ENCODE measurements at places on chromosomes 1 and 21.

DNA sequence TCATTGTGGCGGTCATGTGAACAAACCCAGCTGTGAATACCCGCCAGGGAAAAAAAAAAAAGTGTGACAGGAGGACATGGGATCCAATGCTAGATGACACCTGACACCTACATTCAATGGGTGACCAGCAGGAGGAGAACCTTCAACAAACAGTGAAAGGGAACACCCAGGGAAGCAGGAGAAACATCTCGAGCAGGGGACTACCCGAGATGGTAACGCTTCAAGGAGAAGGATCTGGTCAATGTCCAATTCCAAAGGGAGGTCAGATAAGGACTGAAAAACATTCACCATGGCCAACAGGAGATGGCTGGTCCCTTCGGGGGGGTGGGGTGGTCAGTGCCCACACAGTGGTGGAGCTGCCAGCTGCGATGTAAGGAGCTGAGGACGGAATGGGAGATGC, 46.3 kb downstream of the PTPN14 start:
- no peak for DNase-seq

GRCh38 chr1:93750955-93751354, 69.3 kb upstream of the BCAR3 start:
- DNase-seq = no peak

GRCh38 chr1:244394826-244395765, 56.6 kb downstream of the ADSS2 start:
- DNase-seq = no peak

GRCh38 chr1:36088265-36088576, 471 bp upstream of the ADPRS start:
- no peak for DNase-seq

DNA sequence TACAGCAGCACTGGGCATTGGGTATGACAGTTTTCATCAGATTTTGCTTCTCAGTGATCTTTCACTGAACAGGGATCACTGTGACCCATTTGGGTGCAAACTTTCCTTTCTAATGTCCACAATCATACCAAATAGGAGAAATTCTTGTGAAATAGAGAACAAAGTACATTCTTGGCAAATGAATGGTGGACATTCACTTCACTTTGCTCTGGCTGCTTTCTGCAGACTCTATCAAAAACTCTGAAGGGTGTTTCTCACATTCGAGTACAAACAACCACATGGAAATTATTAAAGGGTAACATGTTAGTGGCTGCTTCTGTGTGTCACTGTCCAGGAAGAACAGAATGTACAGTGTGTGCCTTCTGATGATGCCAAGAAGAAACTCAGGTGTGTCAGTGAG, 61.9 kb upstream of the ADAM30 start:
- DNase-seq = no peak

DNA sequence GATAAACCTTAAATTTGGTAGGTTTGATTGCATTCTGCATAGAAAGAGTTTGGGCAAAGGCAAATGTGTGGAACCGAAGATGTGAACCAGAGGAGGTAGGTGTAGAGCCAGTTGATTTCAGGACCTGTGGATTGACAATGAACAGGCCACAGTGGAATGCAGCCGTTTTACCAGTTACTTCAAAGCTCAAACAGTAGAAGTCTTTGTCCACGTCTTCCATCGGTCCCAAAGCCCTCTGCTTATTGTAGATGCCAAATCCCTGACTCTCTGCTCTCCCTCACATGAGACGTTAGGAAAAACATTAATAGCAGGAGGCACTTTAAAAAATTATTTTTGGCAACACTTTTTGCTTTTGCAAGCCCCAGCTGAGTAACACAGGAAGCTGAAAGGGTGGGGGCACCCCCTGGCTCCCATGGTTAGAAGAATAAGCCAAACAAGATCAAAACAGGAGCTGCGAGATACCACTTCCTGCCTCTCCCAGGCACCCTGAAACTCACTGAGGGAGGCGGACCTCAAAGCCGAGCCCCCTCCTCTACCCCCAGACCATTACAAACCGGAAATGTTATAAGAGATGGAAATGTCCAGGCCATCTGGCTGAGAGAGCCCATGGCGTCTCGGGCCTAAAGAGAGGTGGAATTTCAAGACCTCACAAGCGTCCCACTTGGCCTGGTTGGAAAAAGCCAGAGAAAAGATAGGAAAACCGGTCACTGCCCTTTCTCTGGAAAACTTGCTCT, 13.5 kb downstream of the TRAF3IP3 start:
- DNase-seq = no peak

GRCh38 chr1:227898502-227899140, 49.1 kb downstream of the WNT9A start:
- no peak for DNase-seq

- no peak for DNase-seq
Observed at GRCh38 chr1:192824511-192824910, 15.7 kb downstream of the RGS2 start.

- no peak for DNase-seq
Observed at GRCh38 chr1:57072401-57073110, 106.7 kb upstream of the C8B start.

DNA sequence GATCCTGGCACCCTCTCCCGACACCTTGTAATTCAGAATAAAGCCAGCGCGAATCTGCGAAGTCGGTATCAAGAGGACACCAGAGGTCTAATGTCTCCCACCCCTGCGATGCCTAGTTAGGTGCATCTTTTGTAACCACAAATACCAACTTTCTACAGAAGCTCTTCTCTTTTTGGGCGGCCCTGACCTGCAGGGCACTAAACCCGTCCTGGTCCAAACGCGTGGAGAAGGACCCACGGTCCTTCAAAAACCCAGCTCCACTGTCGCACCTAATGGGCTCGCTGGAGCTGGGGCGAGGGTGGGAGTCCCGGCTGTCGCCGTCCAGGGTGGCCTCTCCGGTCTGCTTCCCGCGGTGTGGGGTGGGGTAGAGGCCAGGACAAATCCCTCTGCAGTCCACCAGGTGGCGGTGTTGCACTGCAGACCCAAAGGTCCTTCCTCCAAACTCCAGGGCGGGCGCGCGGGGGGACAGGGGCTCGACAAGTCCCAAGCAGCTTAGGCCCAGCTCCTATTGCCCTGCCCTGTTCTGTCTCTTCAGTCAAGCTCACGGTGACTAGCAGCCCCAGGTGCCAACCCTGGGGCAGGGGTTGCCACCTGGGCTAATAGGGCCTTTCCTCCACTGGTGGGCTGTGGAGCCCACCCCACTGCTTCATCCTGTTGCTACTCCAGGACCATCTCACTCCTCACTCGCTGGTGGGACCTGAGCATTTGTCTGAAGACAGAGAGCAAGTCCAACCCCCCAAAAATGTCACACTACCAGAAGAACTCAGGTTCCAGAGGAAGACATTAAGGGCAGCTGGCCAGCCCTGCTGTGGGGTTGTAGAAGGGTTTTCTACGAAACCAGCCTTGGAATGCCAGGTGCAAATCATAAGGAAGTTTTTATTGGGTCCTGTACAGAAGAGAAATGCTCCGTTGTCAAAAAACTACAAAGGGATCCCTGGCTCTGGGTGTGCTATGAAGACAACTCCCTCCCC, 2.8 kb downstream of the HES3 start:
- DNase-seq = peak; percentile 43

GRCh38 chr1:109979489-109980091, 5.0 kb upstream of the AHCYL1 start:
- peak; percentile 77 for DNase-seq

GRCh38 chr1:88145752-88146151, 538.3 kb upstream of the PKN2 start:
- peak; percentile 92 for DNase-seq

DNA sequence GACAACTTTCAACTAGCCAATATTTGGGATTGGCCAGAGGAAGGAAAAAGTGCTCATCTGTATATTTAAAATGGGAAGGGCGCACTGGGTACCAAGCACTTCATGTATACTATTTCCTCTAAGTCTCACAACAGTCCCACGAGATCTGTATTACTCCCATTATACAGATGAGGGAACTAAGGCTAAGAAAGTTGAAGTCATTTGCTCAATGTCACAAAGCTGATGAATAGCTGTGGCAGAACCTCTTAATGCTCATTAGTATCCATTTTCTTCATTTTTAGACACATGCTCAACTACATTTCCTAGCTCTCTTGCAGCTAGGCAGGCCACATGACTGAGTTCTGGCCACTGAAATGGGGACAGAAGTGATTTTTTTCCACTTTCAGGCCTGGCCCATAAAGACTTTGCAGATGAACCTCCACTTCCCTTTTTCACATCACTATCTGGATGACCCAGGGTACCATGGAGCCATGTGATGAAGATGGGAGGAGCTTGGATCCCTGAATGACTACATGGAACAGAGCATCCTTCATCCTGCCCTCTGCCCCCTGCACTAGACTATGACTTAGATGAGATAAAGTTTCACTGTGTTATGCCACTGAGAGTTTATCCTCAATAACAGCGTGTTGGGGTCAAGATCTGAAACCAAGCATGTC, 31.8 kb downstream of the ATF3 start:
- DNase-seq = no peak

DNA sequence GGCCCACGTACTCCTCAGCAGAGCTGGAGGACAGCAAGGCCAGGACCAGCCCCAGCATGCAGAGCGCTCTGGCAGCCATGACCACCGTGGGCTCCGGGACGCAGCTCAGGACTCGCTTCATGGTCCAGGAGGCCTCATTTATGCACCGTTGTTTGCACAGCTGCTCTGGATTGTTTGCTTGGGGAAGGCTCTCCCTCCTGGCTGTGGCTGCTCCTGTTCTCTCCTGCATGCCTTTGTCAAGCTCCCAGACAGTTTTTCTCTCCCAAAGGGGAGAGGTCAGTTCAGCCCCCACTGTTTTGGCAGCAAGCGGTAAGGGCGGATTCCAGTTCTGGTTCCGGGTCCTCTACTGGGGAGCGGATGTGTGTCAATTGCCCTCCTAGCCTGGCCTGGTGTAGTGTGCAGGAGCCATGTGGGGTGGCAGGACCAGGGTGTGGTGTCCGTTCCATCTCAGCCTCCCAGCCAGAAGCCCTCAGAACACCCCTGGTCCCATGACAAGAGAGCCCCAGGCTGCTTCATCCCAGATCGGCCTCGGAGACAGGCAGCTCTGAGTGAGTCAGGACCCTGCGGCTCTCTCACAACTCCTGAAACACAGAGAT, at the start of gene TFF3:
Gene TFF3, minus strand, starts transcription at position 114 of the 596 bp plus-strand sequence. Its CDS starts 35 bp downstream, at position 79.
- peak; percentile 14 for DNase-seq

DNA sequence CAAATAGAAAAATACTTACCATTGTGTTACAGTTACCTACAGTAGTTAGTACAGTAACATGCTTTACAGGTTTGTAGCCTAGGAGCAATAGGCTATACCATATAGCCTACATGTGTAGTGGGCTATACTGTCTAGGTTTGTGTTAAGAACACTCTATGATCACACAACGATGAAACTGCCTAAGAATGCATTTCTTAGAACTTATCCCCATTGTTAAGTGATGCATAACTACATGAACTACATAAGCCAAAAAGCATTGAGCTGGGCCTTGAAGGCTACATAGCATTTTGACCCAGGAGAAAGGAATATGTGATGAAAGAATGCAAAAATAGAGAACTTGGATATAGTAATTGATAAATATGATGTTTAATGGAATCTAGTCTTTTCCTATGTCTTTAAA, 46.4 kb upstream of the JUN start:
- no peak for DNase-seq

DNA sequence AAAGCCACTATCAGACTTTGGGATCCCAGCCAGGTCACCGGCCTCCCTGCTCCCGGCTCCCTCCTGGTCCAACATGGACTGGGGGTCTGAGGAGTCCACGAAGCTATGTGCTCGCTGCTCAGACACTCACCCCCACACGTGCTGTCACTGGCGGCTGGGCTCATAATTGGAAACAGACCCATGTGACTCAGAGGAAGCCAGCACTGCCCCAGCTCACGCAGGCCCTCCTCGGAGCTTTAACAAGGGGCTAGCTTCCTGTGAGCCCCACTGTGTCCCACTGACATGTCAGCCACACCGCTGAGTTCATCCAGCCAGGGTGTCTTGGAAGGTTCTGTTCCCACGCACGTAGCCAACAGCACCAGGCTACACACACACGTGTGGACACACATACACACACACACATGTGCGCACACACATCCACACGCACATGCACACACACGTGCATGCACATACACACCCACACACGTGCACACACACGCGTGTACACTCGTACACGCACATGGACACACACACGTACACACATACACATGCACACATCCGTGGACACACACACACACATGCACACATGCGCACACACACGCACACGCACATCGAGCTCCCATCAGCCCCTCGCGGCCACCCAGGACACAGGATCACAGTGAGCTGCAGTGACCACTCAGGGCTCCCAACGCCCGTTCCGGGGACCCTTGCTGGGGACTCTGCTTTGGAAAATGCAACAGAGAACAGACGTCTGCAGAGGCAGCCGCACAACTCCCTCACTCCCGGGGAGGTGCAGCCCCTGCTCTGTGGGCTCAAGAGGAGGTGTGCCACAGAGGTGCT, 18.4 kb upstream of the COL6A2 start:
- no peak for DNase-seq

GRCh38 chr1:77375990-77376389, 94.2 kb downstream of the AK5 start:
- no peak for DNase-seq

DNA sequence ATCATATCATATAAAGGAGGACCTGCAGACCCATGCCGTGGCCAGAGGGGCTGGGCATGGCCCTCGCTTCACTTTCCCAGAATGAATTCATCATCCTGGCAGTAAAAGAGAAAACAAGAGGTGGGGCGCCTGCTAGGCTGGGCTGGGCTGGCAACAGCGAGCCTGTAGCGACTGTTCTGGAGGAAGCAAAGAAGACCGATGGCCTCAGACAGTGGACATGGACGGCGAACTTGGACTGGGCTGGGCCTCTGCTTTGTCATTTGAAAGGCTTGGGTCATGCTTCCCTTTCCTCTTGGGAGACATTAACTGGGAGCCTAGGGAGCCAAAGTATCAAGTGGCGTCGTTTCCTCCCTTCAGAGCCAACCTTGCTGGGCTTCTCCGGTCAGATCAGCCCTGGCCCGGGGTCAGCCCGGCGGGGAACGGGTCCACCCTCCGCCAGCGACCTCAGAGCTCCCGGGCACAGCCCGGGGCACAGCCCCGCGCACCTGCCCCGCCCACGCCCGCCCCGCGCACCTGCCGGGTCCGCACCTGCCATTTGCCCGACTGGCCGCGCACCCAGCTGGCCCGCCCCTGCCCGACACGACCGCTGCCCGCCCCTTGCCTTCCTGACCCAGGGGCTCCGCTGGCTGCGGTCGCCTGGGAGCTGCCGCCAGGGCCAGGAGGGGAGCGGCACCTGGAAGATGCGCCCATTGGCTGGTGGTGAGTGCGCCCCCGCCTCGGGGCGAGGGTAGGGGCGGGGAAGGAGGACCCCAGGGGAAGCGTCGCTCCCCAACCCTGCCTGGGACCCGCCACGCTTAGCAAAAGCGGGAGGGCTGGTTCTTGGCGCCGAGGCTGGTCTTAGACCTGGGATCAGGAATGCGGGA, at the start of gene FAM3B:
Gene FAM3B, plus strand, starts transcription at position 602 of the 863 bp plus-strand sequence. Its CDS starts 79 bp downstream, at position 681.
- DNase-seq = no peak

- DNase-seq = no peak
Observed at GRCh38 chr1:45122724-45123123, 83.7 kb downstream of the ZSWIM5 start.

GRCh38 chr1:58909914-58910681, 126.3 kb upstream of the JUN start:
- no peak for DNase-seq

DNA sequence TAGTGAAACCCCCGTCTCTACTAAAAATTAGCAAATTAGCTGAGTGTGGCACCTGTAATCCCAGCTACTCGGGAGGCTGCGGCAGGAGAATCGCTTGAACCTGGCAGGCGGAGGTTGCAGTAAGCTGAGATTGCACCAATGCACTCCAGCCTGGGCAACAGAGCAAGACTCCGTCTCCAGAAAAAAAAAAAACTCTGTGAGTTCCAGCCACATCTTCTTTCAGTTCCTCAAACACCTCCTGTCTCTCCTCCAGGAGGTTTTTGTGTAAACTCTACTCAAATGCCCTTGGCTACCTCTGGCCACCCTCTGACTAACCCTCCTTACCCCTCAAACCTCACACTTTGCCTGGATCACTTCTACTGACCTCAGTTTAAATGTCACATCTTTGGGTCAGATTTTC, 38.1 kb downstream of the RCSD1 start:
- no peak for DNase-seq

All from renal cortical epithelial cell (primary cell).